Osteocyte (in vitro differentiated cells): ENCODE measurements at places on chromosomes 5 and 9. TPM values are rescaled to one million over a fixed set of nuclear protein-coding genes. Genes with fewer than 3 reads are reported as not detected.

DNA sequence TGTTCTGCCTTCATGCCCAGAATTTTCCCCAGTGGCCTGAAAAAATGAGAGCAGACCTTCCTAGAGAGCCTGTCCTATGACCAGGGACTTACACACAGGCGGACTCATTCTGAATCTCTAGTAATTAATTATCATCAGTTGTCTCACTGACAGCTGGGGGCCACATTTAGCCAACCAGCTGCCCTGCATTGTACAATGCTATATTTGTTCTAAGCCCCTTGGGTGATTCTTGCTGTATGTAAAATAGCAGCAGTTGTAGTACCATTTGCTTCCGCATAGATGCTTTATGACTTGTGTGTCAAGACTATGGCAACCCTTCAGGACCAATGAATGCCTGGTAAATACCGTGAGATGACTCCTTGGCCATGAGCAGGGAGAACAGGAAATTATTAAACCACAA is 415.4 kb upstream of the SEMA6A start:
- no peak overlapping the region for H3K4me3 ChIP-seq
- H3K27me3 ChIP-seq, result no peaks in the 10 kb centered on the region
- DNase-seq, result no peak
- no peak overlapping the region for H3K27ac ChIP-seq
- H3K4me1 ChIP-seq, result no peaks in the 10 kb centered on the region

- no peaks in the 10 kb centered on the region for H3K36me3 ChIP-seq
- H3K4me1 ChIP-seq, result peaks cover 64% of the 10 kb centered on the region
- no peaks in the 10 kb centered on the region for H3K27me3 ChIP-seq
- H3K4me3 ChIP-seq, result peak overlapping the region; percentile 69
Observed at GRCh38 chr5:78908173-78909061, 76.7 kb downstream of the ARSB start.

GRCh38 chr5:63961598-63962161 is 565 bp downstream of the HTR1A start:
- no peak overlapping the region for H3K27ac ChIP-seq
- H3K4me1 ChIP-seq, result no peaks in the 10 kb centered on the region
- no peak overlapping the region for H3K4me3 ChIP-seq
- no peak for DNase-seq
- H3K36me3 ChIP-seq, result no peaks in the 10 kb centered on the region
- peaks cover 44% of the 10 kb centered on the region for H3K27me3 ChIP-seq

DNA sequence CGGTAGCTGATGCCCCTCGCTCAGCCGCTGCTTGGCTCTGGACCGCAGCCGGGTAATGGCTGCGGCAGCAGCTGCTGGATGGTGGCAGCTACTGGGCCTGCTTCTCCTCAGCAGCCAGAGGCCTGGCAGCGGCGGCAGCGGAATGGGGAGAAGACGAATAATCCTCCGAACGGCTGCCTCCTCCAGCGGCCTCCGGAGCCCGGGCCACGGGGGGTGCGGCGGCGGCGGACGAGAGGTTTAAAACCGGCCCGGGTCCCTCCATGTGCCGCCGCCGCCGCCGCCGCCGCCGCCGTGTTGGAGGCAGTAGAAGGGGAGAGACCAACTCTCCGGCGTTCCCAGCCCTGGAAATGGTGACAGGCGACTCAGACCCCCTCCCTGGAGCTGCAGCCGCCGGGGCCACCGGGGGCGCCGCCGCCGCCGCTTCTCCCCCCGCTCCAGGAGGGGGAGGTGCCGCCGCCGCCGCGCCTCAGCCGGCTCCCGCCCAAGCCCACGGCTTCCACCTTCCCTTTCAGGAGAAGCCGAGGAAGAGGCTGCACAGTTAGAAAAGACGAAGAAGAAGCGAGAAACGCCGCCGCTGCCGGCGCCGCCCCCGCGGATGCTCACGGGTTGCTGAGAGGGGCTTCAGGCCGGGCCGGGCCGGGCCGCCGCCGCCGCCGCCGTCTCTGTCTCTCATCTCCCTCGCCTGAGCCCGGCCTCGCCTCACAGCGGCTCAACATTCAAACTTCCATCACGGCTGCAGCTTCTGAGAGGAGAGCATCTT is 118.4 kb upstream of the PRSS3 start:
- DNase-seq, result peak; percentile 87
- peak overlapping the region; percentile 88 for H3K27ac ChIP-seq
- peaks cover 11% of the 10 kb centered on the region for H3K4me1 ChIP-seq
- H3K27me3 ChIP-seq, result peaks cover 45% of the 10 kb centered on the region

DNA sequence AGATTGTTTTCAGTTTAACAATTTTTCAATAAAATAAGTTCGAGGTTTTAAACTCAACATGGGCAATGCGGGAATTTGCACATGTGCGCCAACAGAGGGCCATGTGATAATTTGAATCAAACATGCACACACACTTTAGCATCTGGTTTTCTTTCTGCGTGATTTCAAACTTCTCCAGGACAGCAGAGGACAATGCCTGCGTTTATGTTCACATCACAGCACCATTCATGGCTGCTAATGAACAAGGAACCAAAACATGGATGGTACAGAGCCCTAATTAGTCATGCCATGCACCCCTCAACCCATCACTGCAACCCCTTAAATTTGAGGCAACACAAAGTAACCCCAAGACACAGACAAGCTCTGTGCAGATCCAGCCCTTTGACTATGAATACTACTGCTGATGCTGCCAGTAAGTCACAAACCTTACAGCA is 2.8 kb downstream of the SHC3 start:
- H3K4me1 ChIP-seq, result peaks cover 29% of the 10 kb centered on the region
- no peaks in the 10 kb centered on the region for H3K36me3 ChIP-seq
- H3K27me3 ChIP-seq, result peaks cover 54% of the 10 kb centered on the region
- no peak overlapping the region for H3K27ac ChIP-seq
- no peak overlapping the region for H3K4me3 ChIP-seq

GRCh38 chr5:8550921-8551320 is 682.0 kb downstream of the MTRR start:
- no peak for DNase-seq
- no peak overlapping the region for H3K4me3 ChIP-seq
- H3K27me3 ChIP-seq, result no peaks in the 10 kb centered on the region
- H3K27ac ChIP-seq, result no peak overlapping the region
- H3K36me3 ChIP-seq, result no peaks in the 10 kb centered on the region

DNA sequence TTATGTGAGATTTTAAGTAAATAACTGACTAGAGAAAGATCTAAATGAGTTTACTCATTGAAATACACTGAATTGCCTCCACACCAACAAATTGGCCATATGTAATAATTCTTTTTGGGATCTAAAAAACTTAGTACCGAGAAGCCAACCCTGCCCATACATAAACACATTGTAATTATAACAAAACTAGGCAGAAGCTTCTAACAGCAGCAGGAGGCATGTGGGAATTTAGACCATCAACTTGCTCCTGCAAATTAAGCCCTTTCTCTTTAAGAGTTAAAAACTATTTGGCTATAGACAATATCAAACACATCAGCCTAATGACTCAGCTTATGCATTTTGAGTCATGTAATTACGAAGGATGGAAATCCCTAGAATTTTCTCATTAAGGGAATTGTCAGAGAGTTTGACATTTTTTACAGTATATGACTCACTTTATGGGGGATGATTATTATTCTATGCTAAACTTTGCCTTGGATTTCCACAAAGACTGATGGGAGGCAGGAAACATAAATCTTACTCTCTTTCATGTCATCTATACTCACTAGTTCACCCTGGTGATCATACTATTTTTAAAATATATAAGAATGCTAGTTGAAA is 1.0 kb downstream of the IL7R start:
- H3K27ac ChIP-seq, result peak overlapping the region; percentile 64
- no peak overlapping the region for H3K4me3 ChIP-seq
- DNase-seq, result no peak
- peaks cover 55% of the 10 kb centered on the region for H3K4me1 ChIP-seq
- H3K36me3 ChIP-seq, result no peaks in the 10 kb centered on the region

DNA sequence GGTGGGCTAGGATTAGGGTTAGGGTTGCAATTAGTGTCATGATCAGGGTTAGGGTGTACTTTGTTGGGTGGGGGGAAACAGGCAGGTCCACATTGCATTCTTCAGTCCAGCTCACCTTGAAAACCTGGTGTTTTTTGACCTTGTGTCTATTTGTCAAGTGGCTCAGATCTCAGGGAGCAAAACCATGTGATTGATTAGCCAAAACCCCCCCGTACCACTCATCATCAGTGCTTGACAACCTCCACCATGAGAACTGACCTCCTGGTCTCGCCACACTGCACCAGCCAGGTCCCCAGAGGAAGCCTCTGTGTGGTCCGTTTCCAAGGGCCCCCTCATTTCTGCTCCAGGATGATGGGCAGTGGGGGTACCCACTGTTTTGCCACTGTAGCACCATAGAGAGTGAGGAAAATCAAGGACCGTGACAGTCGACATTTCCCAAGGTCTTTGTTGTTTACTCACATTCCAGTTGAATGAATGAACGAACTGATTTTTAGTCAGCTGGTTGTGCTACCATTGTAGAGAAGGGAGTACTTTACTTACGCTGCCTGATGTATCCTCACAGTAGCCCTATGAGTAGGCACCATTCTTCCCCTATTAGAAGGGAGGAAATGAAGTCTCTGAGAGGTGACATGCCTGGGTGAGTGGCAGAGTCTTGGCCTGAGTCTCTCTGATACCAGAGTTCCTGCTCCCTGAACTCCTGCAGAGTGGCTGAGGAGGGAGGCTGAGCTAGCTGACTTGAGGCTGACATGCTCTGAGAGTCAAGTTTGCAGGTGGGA is 84.8 kb downstream of the RAD23B start:
- no peak overlapping the region for H3K4me3 ChIP-seq
- no peak overlapping the region for H3K27ac ChIP-seq
- no peak for DNase-seq
- peaks cover 14% of the 10 kb centered on the region for H3K27me3 ChIP-seq
- no peaks in the 10 kb centered on the region for H3K36me3 ChIP-seq
- peaks cover 8% of the 10 kb centered on the region for H3K4me1 ChIP-seq

DNA sequence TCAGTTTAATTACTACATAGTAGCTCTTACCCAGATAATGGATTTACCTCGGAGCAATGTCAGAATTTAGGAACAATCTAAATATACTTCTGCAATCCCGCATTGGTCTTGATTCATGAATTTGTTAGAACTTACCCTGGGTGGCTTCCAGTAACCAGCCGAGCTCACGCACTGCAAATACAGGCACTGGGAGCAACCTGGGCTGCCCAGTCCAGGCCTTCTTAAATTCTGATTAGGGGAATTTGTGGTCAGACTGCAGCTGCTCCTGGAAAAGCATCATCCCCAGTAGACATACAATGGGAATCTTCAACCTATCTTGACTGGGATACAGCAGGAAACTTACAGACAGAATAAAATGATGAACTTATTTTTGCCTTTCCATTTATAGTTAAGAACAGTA is 270.3 kb downstream of the SPOCK1 start:
- DNase-seq, result no peak
- peaks cover 1% of the 10 kb centered on the region for H3K4me1 ChIP-seq
- no peaks in the 10 kb centered on the region for H3K36me3 ChIP-seq
- H3K4me3 ChIP-seq, result no peak overlapping the region

- no peak overlapping the region for H3K4me3 ChIP-seq
- H3K27ac ChIP-seq, result no peak overlapping the region
- no peaks in the 10 kb centered on the region for H3K27me3 ChIP-seq
- peaks cover 68% of the 10 kb centered on the region for H3K4me1 ChIP-seq
- peaks cover 22% of the 10 kb centered on the region for H3K36me3 ChIP-seq
Observed at GRCh38 chr5:158882660-158883059, 217.1 kb downstream of the EBF1 start.

GRCh38 chr5:97229688-97230285 is 46.7 kb upstream of the RIOK2 start:
- no peak for DNase-seq
- no peaks in the 10 kb centered on the region for H3K36me3 ChIP-seq
- H3K27ac ChIP-seq, result peak overlapping the region; percentile 82
- H3K4me3 ChIP-seq, result peak overlapping the region; percentile 11

- no peak overlapping the region for H3K27ac ChIP-seq
- H3K36me3 ChIP-seq, result no peaks in the 10 kb centered on the region
- H3K27me3 ChIP-seq, result no peaks in the 10 kb centered on the region
- peaks cover 24% of the 10 kb centered on the region for H3K4me1 ChIP-seq
- no peak for DNase-seq
Observed at GRCh38 chr5:33049842-33050241, 338.7 kb downstream of the NPR3 start.

DNA sequence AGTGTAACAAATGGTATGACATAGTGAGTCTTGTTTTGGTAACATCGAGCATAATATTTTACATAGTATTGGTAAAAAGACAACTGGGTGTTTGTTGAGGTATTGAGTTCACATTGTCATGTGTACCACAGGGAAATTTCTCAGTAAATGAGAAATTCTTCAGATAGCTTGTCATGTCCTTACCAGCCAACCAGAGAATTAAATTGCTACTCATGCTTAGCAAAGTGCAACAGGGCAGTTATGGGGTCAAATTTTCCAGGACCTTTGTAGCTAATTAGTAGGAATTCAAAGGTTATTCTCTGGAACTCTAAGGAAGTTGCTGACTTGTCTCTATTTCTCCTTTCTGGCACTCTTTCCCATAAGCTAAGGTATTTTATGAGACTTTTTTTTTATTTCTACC is 595.7 kb downstream of the EFNA5 start:
- no peak overlapping the region for H3K4me3 ChIP-seq
- no peaks in the 10 kb centered on the region for H3K27me3 ChIP-seq
- peaks cover 6% of the 10 kb centered on the region for H3K36me3 ChIP-seq
- no peak overlapping the region for H3K27ac ChIP-seq
- DNase-seq, result no peak

GRCh38 chr9:14909601-14909960 is 647 bp downstream of the FREM1 start:
- no peak for DNase-seq
- H3K4me1 ChIP-seq, result peaks cover 7% of the 10 kb centered on the region
- H3K27me3 ChIP-seq, result peaks cover 6% of the 10 kb centered on the region
- H3K36me3 ChIP-seq, result no peaks in the 10 kb centered on the region
- no peak overlapping the region for H3K27ac ChIP-seq

GRCh38 chr5:81303563-81303962 is 2.2 kb downstream of the ZCCHC9 start:
- H3K4me1 ChIP-seq, result peaks cover 26% of the 10 kb centered on the region
- DNase-seq, result no peak
- peaks cover 10% of the 10 kb centered on the region for H3K36me3 ChIP-seq
- no peaks in the 10 kb centered on the region for H3K27me3 ChIP-seq
- no peak overlapping the region for H3K27ac ChIP-seq

- H3K27me3 ChIP-seq, result no peaks in the 10 kb centered on the region
- peaks cover 32% of the 10 kb centered on the region for H3K4me1 ChIP-seq
- H3K36me3 ChIP-seq, result no peaks in the 10 kb centered on the region
- H3K4me3 ChIP-seq, result no peak overlapping the region
- no peak overlapping the region for H3K27ac ChIP-seq
Observed at GRCh38 chr5:68436686-68437520, 221.3 kb downstream of the PIK3R1 start.

GRCh38 chr5:52690236-52690768 is 97.4 kb upstream of the ITGA1 start:
- H3K4me3 ChIP-seq, result no peak overlapping the region
- DNase-seq, result no peak
- peak overlapping the region; percentile 85 for H3K27ac ChIP-seq

Gene NME5
- 1.7 and 2.4 TPM in 2 replicates for total RNA-seq

Gene NUTM2G
- 0.13 TPM in 1 of 2 replicates, not detected in the other for total RNA-seq

Gene MRPL50
- total RNA-seq, result 6.6 and 7.4 TPM in 2 replicates

Gene CAMK4
- total RNA-seq, result 0.39 and 1.2 TPM in 2 replicates
